ENCODE measurements at places on chromosomes 6 and 20.

GRCh38 chr20:63750807-63751470 is 11.4 kb downstream of the SLC2A4RG start:
- DNase-seq, result no peak

DNA sequence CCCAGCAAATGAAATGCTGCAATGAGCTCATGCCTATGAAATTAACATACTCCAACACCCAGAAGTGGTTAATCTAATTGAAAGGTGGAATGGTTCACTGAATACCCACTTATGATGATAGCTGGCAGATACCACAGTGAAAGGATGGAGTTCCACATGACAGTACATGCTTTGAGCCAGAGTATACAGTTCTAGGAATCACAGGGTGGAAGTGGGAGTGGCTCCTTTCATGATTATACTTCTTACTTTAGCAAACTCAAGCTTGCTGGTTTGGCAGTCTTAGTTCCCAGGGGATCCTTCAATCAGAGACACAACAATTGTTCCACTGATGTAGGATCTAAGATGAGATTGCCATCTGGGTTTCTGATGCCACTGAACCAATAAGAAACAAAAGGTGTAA is 21.5 kb downstream of the CD164 start:
- no peak for DNase-seq

DNA sequence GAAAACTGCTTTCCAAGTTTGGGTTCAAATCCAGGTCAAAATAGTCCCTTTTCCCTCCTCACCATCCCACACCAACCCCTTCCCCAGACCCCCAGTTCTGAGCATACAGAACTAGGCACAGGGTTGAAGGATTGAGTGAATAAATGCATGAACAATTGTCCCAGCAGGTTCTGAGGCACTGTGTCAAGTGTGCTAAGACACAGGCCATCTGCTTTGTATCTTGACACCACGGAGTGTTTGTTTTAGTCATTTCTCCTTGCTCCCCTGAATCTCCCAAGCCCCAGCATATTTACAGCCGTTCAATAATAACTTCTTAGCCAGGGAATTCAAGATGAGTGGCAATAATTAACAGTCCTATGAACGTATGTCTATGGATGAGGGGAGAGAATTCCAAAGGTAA is 102.8 kb upstream of the JARID2 start:
- no peak for DNase-seq

- no peak for DNase-seq
These were observed 23.1 kb downstream of the TRIM27 start for GRCh38 chr6:28900577-28901256.

DNA sequence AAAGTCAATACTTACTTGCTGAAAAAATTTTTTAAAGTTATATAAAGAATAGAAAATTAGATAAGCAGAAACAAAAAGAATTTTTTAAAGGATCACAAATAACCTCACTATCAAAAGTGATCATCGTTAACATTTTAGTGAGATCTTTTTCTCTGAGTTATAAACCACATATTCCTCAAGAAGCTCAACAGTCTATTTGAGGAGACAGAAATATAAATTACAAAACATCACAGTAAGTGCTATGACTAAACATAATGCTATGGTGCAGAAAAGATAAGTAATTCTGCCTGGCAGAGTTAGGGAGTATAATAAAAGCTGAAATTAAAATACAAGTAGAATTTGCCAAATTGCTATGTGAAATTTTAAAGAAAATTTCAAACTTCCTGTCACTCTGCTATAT is 226.7 kb downstream of the LMBRD1 start:
- no peak for DNase-seq

- DNase-seq, result no peak
These were observed 44.6 kb downstream of the SYNJ2 start for GRCh38 chr6:158026054-158026900.

GRCh38 chr6:3081960-3082359 is 13.7 kb downstream of the RIPK1 start:
- DNase-seq, result no peak

GRCh38 chr20:36277546-36277945 is 28.6 kb upstream of the DLGAP4 start:
- no peak for DNase-seq

- DNase-seq, result no peak
These were observed 24.8 kb upstream of the MBOAT1 start for GRCh38 chr6:20236909-20237600.

DNA sequence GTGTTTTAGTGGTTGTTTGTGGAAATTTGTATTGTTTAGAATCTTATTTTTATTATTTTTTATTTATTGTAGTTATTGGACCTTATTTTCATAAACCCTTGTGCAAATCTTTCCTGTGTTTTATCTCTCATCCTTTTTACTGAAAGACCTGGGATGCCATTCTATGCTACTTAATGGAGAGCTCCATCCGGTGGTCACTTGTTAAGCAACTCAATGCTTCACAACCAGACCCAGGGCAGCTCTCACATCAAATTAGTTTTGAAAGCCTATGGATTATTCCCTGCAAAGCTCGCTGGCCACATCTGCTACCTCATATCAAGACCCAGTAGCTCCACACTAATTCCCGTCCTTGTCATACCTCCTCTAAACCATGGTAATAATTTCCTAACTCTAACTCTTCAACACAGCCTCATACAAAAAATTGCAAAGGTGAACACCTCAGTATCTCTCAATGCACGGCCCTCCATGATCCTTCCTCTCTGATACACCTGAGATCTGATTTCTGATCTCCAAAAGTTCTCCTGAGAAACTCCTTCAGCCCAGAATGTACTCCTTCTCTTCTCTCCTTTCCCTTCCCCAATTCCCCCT is 296.6 kb upstream of the MANEA start:
- DNase-seq, result peak; percentile 12

DNA sequence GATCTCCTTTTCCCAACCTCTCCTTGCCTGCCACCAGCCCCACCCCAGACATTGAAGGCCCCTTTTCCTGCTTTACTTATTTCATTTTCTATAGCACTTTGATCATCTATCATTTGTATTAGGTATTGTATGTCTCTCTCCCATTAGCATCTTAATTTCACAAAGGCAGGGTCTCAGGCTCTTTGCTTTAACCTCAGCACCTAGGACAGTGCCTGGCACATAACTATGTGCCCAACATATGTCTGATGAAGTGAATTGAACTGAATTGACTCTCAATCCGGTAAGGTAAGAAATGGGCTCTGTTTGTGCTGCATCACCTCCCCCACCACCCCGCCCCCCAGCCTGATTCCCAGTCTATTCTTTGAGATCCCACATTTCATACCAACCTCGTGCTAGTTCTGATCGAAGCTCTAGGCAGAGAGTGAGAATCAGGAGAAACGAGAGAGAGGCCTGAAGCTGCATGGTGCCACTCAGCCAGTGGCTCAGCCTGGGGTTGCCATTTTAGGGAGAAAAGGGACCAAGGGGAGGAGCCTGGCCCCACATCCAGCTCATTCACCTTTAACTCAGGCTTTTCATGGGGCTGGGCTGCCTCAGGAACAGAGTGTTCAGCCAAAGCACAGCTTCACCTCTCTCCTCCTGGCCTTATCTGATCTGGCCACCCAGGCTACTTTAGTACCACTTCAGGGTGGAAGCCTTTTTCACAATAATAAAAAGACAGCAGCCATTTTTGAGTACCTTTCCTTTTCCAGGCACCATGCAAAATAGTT is at the start of gene SPINT3:
TSS of gene SPINT3 (minus strand) at position 476 of the 767 bp plus-strand sequence. CDS start at position 462, 14 bp downstream.
- no peak for DNase-seq

GRCh38 chr6:43951756-43952675 is 175.2 kb downstream of the MRPL14 start:
- no peak for DNase-seq

DNA sequence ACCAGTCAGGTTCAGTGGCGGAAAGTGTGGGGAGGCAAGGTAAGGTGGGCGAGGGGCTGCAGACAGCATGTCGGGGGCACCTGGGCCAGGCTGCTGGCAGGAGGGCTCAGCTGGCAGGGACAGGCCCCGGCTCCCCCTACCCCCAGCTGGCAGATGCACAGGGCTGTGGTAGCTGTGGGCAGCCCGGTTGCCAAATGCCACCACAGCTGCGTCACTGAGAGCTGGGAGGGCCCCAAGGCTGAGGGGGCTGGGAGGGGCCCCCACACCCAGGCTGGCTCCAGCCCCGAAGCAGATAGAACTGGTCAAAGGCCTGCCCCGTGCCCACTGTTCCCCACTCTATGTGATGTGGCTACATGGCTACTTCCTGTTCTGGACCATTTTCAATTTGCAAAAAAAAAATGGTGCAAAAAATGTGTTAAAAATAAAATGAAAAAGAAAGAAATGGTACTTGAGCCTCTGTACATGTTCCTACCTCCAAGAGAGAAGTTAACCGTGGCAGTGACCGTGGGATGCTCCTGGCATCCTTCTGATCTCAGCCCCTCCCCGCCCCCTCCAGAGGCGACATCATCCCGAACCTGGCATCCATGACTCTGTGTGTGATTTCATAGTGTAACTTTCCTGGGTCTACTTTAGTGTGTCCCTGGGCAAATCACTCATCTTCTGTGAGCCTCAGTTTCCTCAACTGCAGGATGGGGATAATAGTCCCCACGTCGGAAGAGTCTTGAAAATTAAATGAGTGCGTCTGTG is 64.4 kb downstream of the UBE2V1 start:
- no peak for DNase-seq

DNA sequence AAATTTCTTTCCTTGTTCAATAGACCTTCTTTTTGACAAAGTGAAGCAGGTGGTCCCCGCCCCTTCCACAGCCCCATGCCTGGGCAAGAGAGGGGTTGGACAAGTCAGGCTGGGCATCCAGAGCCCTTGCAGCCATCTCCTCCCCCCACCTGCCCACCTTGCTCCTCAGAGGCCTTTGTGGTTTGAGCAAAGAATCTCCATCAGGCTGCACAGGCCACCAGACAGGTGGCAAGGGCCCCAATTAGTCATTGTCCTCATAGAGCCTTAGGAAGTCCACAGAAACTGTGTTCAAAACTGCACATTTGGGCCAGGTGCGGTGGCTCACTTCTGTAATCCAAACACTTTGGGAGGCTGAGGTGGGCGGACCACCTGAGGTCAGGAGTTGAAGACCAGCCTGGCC is 1.5 kb upstream of the MAPK13 start:
- no peak for DNase-seq

DNA sequence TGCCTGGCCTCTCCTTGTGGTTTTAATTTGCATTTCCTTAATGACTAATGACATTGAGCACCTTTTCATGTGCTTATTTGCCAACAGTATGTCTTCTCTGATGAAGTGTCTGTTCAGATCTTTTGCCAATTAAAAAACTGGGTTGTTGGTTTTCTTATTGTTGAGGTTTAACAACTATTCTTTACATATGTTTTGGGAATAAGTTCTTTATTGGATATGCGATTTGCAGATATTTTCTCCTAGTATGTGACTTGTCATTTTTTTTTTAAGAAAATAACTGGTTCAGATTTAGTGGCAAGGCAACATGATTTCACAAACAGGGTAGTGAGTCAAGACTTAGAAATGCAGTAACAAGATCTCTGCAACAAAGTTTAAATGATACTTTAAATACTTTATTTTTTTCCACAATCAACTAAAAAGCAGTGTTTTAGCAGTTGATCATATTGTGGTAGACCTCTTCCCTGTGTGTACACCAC is 67.8 kb downstream of the TIAM2 start:
- DNase-seq, result no peak

DNA sequence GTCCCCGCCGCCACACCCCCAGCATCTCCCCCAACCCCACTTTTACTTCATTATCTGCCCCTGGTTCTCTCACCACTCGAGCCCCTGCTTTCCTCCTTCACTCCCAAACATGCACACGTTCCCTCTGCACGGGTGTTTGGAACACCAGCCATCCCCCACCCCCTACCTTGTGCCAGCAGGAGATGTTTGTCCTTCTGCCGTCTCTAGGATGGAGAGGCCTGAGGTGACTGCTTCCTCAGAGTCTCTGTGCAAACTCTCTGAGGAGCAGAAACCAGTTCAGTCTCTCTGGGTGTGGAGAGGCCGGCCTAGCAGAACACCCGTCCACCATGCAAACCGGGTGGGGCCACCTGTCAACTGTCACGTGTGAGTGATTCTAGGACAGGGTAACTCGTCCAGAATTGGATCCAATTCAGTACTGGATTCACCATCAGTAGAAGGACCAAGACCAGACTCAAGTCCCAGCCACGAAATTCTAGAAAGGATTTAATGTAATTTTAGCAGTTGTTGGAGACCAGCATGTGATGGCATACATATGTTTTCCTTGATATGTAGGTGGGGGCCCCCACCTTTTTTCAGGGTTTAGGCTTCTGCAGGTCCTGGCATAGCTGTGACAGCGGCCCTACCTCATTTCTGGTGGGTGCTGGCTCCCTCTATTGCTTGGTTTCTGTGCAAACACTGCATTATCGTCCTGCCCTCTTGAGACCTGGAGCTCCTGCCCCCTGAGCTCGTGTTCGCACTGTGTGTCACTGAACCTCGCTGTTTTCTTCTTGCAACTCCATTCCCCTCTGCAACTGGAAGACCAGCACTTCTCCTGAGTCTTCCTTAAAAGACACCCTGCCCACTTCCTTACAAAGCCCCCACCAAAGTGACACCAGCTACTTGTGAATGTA is at the start of gene RAET1E:
TSS of gene RAET1E (minus strand) at position 259 of the 890 bp plus-strand sequence. CDS start 7,212 bp downstream, outside the sequence.
- DNase-seq, result no peak

DNA sequence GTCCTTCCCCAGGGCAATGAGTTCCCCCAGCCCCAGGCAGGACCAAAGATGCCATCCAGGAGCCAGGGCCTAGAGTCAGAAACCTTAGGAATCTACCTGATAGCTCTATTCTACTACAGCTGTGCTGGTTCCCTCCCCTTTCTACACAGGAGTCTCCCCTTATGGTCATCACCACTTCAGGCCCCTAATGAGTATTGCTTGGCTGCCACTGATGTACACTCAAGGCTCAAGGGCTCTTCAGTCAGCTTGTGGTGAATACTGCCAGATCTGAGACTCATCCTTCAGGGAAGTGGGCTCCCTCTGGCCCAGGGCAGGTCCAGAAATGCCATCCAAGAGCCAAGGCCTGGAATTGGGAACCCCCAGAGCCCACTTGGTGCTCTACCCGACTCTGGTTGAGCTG is 248.6 kb downstream of the ALDH8A1 start:
- no peak for DNase-seq

- no peak for DNase-seq
These were observed 10.0 kb upstream of the TGIF2 start for GRCh38 chr20:36563374-36563773.

DNA sequence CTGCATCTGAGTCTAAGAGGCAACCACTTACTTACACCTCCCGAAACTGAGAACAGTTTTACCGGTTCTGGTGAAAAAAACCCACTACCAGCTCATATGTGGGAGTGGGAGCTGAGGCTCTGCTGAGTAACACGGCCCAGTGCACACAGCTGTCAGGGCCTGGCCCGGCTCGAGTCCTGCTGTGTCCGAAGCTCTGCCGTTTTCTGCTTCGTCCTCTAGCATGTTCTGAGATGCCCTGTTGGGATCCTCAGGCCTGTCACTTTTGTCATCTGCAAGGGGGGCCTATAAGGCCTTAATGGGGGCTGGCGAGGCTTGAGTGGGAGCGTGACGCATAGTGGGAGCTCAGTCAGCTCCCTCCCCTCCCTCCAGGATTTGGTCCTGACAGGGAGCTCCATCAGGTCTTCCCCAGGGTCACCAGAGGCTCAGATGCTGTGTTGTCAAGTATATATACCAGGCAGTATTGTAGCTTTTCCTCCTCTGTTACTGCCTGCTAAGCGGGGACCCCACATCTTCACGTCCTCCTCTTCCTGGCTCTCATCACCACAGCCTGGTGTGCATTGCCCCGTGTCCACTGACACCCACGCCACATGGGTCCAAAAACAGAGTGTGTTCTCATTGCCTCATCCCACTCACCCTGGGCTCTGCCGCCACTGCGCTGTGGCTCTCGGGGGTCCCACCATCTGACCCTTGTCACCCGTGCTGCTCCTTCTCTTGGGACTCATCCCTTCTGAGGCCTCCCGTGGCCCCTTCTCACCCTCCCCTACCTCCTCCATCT is 45.2 kb upstream of the FANCE start:
- DNase-seq, result peak; percentile 27

Measured in nephron progenitor cell (in vitro differentiated cells).